B cell (primary cell): ENCODE measurements at places on chromosomes 6 and 20. TPM values are rescaled to one million over a fixed set of nuclear protein-coding genes. Genes with fewer than 3 reads are reported as not detected.

The RGS17 gene
- polyA plus RNA-seq, result not detected in 2 replicates

The PRICKLE4 gene
- polyA plus RNA-seq, result 0.60 and 0.75 TPM in 2 replicates

The KIF6 gene
- polyA plus RNA-seq, result not detected in 2 replicates

The ANKRD66 gene
- polyA plus RNA-seq, result not detected in 2 replicates

The HLA-DRB1 gene
- 1,038 and 1,240 TPM in 2 replicates for polyA plus RNA-seq

The PPP1R16B gene
- polyA plus RNA-seq, result 54.5 and 58.8 TPM in 2 replicates

The ZNF334 gene
- 0.27 and 0.30 TPM in 2 replicates for polyA plus RNA-seq

The TAAR6 gene
- not detected in 2 replicates for polyA plus RNA-seq

The RPN2 gene
- 84.6 and 87.3 TPM in 2 replicates for polyA plus RNA-seq

The SIRPA gene
- 0.94 and 1.3 TPM in 2 replicates for polyA plus RNA-seq

The RBBP8NL gene
- polyA plus RNA-seq, result not detected in 2 replicates

The MBOAT1 gene
- 5.4 and 8.2 TPM in 2 replicates for polyA plus RNA-seq

The HDGFL1 gene
- not detected in 2 replicates for polyA plus RNA-seq

The PNPLA1 gene
- polyA plus RNA-seq, result 0.10 TPM in 1 of 2 replicates, not detected in the other

The CEP57L1 gene
- polyA plus RNA-seq, result 3.1 and 3.4 TPM in 2 replicates

The PROKR2 gene
- not detected in 2 replicates for polyA plus RNA-seq

The PRSS35 gene
- polyA plus RNA-seq, result not detected in 2 replicates

The CGAS gene
- polyA plus RNA-seq, result 5.1 and 6.3 TPM in 2 replicates

The ULBP3 gene
- polyA plus RNA-seq, result 0.10 and 0.22 TPM in 2 replicates

The SULF2 gene
- polyA plus RNA-seq, result 0.30 and 1.2 TPM in 2 replicates

The NMBR gene
- 0.09 TPM in 1 of 2 replicates, not detected in the other for polyA plus RNA-seq

The VNN1 gene
- 0.03 and 0.04 TPM in 2 replicates for polyA plus RNA-seq

The TMEM170B gene
- polyA plus RNA-seq, result 0.64 and 1.1 TPM in 2 replicates

The BPIFB4 gene
- not detected in 2 replicates for polyA plus RNA-seq

The TNFAIP3 gene
- 86.2 and 177 TPM in 2 replicates for polyA plus RNA-seq

The ESR1 gene
- 0.42 and 0.46 TPM in 2 replicates for polyA plus RNA-seq

The FOXC1 gene
- polyA plus RNA-seq, result 0.04 and 0.07 TPM in 2 replicates

The ABCF1 gene
- polyA plus RNA-seq, result 22.8 and 51.0 TPM in 2 replicates

The DCBLD1 gene
- 0.20 and 0.21 TPM in 2 replicates for polyA plus RNA-seq

The IMPG1 gene
- polyA plus RNA-seq, result not detected in 2 replicates

The ME1 gene
- polyA plus RNA-seq, result not detected in 2 replicates

The FILIP1 gene
- polyA plus RNA-seq, result not detected in 2 replicates

The MC3R gene
- polyA plus RNA-seq, result not detected in 2 replicates

The SLC35D3 gene
- not detected in 2 replicates for polyA plus RNA-seq
